ENCODE measurements at places on chromosomes 1 and 21.

DNA sequence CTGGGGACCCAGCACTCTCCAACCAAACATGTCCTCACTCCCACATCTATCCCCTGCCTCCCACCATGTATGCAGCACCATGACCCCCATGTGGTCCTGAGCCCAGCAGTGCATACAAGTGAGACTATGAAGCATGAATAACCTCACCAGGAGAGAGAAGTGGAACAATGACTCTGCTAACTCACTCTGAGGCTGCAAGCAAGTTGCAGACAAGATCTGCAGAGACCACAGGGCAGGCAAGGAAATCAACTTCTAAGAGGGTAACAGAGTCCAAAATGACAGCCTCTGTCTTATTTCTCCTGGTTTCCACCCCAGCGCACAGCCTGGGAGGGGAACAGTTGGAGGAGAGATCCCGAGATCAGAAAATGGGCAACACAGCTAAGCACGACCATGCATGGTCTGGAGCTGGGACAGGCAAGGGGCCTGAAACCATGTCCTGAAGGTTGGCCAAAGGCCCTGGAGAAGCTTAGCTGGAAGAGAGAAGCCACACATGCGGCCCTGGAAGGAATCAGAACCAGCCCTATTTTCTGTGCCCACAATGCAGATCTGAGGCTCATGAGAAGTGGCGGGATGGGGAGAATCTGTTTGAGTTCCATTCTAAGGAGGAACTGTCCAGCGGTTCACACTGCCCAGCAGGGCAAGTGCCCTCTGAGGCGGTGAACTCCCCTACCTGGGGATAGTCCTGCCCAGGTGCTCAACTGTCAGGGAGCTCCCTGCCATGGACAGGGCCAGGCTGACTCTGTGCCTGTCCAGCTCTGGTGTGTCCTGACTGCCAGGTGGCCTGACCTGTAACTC, 12.5 kb upstream of the REN start:
- DNase-seq, result no peak

DNA sequence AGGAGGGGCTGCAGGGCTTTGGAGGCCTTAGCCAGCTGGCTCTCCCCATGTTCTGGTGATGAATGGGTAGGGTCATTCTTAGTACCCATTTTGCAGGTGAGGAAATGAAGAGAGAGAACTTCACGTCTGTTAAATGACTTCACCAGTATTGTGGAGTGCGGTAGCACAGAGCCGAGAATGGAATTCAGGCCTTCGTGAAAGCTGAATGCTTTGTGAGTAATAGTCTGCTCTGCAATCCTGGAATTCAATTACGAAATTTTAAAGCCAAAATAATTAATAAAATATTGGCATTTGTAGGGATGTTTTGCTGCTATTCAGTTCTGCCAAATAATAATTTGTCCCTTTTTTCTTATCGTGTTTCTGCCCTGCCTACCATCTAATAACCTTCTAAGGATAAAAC, 197.7 kb downstream of the GREM2 start:
- DNase-seq, result no peak

- DNase-seq, result no peak
Measured at GRCh38 chr1:73463873-73464272, 734.1 kb downstream of the LRRIQ3 start.

GRCh38 chr1:34460193-34460592, 283.5 kb downstream of the C1orf94 start:
- peak; percentile 9 for DNase-seq

DNA sequence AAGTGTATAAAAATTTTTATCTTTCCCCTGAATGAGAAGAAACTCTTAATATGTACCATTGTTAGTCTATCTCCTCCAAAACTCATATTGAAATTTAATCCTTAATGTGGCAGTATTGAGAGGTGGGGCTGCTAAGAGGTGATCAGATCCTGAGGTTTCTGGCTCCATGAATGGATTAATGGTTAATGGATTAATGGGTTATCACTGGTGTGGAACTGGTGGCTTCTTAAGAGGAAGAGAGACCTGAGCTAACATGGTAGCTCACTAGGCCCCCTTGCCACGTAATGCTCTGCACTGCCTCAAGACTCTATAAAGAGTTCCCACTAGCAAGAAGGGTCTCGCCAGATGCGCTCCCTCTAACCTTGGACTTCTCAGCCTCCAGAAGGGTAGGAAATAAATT, 70.6 kb upstream of the ZBTB18 start:
- no peak for DNase-seq

DNA sequence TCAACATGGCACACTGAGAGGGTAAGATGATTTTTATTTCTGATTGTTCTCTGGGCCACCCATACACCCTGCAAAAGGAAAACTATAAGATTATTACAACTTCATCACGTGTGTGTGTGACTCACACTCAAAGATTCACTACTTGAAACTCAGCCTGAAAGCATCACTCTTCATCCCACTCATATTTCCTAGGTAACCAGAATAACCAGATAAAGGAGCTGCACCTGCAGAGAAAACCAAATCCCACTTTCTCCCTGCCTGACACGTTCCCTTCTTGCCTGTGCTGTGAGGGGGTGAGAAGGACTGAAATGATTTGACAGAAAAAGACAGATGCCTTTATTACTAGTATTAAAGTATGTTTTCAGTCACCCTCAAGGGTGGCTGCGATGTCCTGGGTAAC, 131.6 kb downstream of the TGFBR3 start:
- no peak for DNase-seq

GRCh38 chr1:234647758-234648157, 37.8 kb upstream of the IRF2BP2 start:
- peak; percentile 69 for DNase-seq

DNA sequence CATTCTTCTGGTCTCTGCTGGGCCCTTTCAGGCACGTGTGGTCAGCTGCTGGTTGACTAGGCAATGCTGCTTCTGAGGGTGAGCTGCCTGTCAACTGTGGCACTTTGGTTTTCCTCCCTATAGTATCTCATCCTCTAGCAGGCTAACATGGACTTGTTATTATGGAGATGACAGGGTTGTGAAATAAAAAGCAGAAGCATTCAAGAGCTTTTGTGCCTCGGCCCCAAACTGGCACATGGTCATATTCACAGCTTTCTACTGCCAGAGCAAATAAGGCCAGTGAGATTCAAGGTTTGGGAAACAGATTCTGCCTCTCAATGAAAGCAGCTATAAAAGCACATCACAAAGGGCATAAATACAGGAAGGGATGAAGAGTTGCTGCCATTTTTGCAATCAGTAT, 1.6 kb upstream of the ZNF124 start:
- DNase-seq, result no peak

- DNase-seq, result no peak
Measured at GRCh38 chr1:16445052-16445451, 4.5 kb downstream of the NECAP2 start.

DNA sequence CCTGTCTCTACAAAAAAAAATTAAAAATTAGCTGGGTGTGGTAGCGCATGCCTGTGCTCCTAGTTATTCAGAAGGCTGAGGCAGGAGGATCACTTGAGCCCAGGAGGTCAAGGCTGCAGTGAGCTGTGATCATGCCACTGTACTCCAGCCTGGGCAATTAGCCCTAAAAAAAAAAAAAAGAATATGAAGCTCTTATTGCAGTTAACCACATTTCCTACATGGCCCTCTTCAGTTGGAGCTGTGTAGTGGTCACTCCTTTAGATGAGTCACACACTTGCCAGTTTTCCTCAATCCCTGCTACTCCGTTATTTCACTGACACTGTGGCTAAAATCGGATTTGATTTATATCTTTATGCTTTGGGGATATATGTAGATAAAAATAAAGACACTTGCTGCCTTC, 11.8 kb downstream of the NFYC start:
- peak; percentile 43 for DNase-seq

DNA sequence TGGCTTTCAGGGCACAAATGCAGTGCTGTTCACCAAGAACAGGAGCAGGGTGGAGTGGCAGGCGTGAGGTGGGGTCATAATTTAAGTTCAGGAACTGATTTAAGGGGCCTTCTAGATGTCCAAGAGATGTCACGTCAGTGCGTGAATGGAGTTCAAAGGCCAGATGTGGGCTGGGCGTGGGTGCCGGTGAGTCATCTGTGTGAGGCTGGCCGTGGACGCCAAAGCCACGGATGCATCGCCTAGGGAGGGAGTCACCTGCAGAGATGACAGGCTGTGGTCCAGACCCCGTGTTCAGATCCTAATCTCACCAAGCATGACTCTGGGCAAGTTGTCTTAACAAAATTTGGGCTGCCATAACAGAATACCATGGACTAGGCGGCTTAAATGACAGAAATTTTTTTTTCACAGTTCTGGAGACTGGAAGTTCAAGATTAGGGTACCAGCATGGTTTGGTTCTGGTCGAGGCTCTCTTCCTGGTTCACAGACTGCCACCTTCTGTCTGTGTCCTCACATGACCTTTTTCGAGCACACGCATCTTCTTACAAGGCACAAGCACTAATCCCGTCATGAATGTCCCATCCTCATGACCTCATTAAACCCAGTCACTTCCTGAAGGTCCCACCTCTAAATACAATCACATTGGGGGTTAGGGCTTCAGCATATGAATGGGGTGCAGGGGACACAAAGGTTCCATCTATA, 109.6 kb downstream of the PRDM2 start:
- peak; percentile 17 for DNase-seq

DNA sequence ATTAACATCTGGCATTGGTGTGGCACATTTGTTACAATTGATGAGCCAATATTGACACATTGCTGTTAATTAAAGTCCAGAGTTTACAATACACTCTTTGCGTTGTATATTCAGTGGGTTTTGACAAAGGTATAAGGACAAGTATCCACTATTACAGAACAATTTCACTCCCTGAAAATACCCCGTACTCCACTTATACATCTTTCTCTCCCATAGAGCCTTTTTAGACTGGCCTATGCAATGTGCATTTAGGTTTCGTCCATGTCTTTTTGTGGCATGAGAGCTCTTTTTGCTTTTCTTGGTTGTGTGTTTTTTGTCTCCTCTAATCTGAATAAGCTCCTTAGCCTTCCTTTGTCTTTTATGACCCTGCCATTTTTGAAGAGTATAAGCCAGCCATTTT, 40.6 kb upstream of the TSNAX start:
- no peak for DNase-seq

- no peak for DNase-seq
Measured at GRCh38 chr1:225428881-225429455, 1.1 kb upstream of the LBR start.

DNA sequence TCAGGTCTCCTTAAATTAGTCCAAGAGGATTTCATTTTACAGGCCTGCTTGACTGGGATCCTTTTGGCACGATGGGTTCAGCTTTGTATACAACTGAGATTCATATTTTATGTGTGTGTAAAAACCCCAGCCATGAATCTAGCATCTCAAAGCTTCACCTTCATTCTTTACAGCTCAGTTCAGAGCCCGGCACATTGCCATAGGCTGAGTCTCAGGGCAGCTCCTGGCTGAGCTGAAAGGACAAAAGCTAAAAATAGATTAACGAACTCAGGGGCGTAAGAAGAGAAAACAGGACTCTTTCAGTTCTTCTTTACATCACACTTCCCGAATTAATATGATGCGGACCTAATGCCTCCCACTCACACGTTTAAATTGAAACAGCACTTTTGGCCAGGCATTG, 262.8 kb upstream of the PBX1 start:
- DNase-seq, result no peak

DNA sequence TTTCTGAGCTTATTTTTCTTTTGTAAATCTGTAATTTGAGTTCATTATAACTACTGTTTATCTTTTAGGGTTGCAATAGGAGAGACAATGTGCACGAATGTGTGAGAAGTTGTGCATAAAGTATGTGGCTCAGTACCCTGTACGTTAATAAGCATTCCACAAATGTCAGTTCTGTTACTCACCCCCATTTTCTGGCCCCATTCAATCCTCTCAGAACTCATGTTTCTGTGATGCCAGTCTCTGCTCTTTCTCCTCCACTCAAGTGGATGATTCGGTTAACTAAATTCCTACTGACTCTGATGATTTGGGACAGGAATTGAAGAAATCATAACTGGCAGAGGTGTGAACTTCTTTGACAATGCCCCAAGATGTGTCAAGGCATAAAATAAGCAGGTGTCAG, 10.2 kb upstream of the DMRTB1 start:
- DNase-seq, result peak; percentile 50

DNA sequence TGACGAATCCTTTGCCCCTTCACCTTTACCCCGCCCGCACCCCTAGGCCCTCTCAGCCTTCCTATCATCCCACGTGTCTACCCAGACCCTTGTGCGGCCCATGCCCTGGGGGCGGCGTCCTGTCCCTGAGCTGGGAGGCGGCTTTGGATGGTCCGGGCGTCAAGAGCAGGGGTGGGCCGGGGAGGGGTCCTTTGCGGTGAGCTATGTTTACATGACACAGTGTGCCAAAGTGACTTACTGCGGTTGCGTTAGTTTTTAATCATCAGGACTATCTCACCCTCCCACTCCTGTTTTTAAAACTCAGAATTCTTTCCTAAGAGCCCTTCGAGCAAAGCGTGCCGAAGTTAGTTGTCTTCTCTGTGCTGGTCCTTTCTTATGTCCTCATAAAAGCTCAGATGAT, 144.6 kb downstream of the PGBD5 start:
- DNase-seq, result no peak

DNA sequence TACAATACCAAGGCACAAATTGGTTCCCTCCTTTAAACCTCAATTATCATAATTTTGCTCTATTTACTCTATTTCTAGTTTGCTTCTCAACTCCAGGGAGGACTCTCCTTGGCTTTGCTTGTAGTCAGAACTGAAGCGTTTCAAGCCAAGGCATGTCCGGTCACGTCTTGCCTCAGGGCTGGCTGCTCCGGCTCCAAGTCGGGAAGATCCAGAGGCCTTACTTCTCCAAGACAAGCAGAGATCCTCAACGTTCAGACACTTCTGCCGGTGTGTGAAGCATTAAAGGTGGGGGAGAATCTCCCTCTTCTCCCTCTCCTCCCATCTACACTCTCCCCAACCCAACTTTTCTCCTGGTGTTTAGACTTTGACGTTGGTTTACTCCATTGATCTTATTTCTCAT, 7.2 kb upstream of the HHAT start:
- no peak for DNase-seq

GRCh38 chr1:22749919-22750684, 39.5 kb downstream of the EPHB2 start:
- peak; percentile 76 for DNase-seq

GRCh38 chr1:234561319-234561718, 48.7 kb downstream of the IRF2BP2 start:
- no peak for DNase-seq

DNA sequence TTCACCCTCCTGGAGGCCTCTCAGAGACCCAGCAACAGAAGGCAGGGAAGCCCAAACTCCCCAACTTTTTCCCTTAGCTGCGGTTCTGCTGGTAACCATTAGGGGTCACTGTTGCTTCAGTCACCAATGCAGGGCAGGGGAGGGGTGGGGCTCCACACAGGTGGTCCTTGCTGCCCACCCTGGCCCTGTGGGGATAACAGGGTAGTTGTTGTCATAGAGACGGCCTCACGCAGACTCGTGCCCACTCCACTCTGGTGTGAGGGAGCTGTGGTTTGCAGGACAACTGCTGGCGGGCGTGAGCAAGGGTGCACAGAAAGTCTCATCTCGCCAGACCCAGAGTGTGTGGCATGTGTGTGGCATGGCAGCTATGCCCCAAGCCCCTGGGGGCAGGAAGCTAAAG, 19.9 kb downstream of the INSRR start:
- DNase-seq, result no peak
